ENCODE measurements at places on chromosomes 4 and X. TPM values are rescaled to one million over a fixed set of nuclear protein-coding genes. Genes with fewer than 3 reads are reported as not detected.

DNA sequence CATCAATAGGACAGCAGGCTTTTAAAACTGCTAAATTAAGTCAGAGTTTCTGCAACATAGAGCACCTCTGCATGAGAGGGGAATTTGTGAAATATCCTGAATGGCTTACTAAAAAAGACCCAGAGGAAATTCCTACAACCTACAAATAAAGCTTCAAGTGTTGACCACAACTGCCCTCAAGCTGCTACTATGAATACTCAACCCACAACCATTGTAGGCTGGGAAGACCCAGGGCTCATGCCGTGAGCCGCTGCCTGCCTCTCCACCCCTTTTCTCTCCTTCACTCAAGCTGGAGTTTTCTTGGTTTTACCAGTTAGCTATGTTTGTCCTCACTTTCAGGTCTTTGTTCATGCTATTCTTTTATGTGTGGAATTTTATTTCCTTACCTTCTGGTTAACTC, 151.6 kb downstream of the EMCN start:
- DNase-seq = no peak

DNA sequence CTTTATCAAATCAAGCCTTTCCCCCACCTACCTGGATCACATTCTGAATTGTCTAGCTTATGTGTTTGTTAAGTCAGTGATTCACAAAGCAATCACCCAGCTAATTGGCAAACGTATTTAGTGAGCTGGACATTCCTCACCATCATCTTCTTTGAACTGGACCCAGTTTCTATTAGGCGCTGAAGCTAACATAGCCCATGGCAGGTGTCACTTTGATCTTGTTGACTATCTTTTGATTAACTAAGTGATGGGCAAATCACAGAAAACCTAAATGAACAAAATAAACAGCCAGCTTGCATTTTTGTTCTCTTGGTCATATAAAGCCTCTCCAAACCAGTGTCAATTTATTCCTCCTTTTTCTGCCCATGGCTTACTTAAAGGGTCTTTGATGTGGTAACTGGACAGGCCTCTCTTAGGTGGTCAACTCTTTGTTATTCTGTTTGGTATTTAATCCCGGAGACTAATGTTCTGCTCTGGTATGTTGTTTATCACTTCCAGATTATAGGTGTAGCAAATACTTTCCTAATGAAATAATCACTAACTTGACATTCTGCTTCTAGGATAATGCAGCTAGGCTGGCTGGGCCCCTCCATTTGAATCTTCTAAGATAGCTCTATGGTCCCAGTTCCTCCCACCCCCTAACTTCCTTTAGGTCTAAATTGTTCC, 105.3 kb upstream of the SMIM10 start:
- no peak for DNase-seq

GRCh38 chr4:26326791-26327190, 6.0 kb downstream of the RBPJ start:
- DNase-seq = no peak

GRCh38 chr4:86452422-86452891, 92.6 kb upstream of the MAPK10 start:
- no peak for DNase-seq

DNA sequence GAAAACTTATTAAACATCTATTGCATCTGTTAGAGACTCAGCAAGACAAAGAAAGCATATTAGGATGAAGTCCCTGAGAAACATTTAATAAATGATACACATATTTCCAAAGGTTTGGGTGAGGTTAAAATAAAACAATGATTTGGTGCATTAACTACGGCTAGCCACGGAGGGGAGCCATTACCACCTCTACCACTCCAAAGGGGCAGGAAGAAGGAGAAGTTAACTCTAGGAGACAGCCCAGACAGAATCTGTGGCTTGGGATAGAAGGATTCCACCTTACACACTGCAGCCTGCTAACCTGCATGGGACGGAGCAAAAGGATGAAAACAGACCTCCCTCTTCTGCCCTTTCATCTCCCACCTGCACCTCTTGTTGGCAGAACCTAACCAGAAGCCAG, 189.1 kb upstream of the C1QTNF7 start:
- peak; percentile 69 for DNase-seq

GRCh38 chr4:113446019-113446418, 315.5 kb downstream of the CAMK2D start:
- DNase-seq = no peak

GRCh38 chr4:84944947-84945346, 21.5 kb downstream of the WDFY3 start:
- DNase-seq = no peak

- peak; percentile 75 for DNase-seq
These were observed 1000.7 kb downstream of the STIM2 start for GRCh38 chr4:27861381-27861787.

DNA sequence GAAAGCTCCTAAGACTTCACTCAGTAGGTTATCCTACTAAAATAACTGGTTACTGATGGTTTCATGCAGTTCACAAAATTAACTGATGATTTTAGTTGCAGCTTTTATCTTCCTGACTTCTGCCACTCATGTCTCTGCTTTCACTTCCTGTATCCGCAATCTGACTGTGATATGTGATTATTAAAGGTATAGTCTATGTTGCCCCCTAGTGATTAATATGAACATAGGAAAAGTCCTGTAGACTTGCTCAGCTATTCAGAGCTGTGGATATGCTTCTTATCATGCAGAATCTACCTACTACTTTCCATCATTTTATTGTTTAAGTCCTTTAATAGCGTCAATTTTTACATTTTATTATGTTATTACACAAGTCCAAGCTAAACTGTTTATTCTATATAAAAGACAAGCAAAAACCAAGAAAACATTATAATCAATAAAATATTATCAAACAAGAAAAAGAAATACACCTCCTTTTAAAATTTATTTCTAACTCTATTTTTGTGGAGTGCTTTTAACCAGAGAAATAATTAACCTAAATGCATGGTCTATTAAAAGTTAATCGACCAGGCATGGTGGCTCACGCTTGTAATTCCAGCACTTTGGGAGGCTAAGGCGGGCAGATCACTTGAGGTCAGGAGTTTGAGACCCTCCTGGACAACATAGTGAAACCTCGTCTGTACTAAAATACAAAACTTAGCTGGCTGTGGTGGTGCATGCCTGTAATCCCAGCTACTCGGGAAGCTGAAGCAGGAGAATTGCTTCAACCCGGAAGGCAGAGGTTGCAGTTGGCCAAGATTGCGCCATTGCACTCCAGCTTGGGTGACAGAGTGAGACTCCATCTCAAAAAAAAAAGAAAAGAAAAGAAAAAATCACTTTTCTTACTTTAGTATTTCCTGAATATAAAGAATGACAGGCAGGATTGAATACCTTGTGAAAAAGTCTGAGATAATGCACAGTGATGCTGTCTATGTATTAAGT, 40.4 kb upstream of the TLR2 start:
- DNase-seq = peak; percentile 80

The SPANXN4 gene
- total RNA-seq = not detected

The PACRGL gene
- 29.6 TPM for total RNA-seq

The C4orf51 gene
- not detected for total RNA-seq

Measured in A673 (cell line).